ENCODE measurements at places on chromosomes 4 and X.

- no peak for DNase-seq
These were observed 432.7 kb upstream of the PABPC4L start for GRCh38 chr4:134634301-134634700.

DNA sequence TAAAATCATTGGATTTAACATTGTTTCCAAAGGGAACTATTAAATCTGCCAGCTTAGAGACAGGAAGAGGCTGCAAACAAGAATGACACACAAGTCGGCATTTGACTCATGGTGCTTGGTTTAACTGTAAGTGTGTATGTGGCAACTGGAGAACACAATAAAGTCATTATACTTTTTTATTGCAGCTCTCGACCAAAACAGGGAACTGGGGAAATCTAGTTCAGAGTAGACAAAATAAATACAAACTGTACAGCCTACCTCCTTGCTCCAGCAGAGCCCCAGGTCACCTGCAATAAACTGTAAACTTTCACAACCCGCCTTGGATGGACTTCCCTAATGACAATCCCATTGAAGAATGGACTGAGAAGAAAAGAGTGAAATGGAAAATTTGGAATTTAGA lies 24.0 kb downstream of the NPY5R start:
- DNase-seq: no peak

DNA sequence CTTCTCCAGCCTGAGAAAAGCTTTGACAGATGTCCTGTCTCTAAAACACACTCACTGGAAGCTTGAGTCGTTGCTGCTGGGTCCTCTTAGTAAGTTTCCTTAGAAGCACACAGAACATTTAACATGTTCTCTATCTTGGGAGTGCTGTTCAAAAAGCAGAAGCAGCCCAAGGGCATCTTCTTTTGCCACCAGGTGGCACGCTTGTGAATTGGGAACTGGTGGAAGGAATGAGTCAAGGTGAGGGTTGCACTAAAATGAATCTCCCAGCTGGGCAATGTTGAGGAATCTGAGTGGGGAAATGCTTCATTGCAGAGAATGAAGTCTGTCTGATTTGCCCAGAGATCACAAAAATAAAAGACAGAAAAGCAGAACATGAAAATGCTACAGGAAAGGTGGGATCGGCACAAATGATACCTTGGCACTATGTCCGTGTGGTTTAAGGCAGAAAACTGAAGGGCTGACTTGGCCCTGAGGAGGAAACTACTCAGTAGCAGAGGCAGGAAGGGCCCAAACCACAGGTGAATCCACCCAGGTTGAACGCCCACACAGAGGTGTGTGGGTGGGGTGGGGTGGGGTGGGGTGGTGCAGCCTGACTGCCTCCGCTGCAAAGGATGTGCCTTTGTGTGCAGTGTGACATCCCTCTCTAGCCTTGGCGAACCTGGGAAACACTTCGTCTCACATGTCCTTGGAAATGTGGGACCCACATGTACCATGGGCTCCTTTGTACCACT lies 26.0 kb downstream of the KIT start:
- DNase-seq: peak; percentile 17

DNA sequence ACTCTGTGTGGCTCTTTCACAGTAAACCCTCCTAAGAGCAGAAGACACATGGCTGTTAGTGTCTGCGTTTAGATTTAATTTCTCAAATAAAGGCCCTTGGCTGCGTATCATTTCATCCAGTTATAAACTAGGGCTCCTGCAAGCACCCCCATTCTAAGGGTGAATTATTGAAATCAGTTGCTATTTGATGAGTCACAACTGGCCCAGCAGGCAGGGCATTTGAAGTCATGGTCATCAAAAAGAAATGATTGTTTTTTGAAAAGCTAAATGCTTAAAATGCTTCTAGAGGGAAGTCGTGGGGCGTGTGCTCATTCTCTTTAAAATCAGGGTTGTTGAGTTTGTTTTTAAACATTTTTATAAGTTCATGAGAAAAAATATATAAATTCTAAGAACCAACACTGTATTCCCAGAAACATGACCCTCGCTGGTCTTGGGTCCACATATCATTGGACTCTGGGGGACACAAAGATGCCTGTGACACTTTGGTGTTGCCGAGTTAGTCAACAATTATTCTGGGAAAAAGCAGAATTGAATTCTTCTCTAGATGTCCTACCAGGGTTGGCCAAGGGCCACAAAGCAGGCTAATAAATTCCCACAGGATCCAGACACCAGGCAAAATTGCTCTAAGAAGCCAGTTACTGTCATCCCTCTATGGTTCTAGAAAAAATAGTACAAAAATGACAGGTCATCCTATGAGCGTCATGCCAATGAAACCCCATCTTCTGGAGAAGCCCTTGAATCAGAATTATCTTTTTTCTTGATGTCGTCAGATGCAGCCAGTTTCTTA lies 99.5 kb upstream of the MYOZ2 start:
- DNase-seq: no peak

DNA sequence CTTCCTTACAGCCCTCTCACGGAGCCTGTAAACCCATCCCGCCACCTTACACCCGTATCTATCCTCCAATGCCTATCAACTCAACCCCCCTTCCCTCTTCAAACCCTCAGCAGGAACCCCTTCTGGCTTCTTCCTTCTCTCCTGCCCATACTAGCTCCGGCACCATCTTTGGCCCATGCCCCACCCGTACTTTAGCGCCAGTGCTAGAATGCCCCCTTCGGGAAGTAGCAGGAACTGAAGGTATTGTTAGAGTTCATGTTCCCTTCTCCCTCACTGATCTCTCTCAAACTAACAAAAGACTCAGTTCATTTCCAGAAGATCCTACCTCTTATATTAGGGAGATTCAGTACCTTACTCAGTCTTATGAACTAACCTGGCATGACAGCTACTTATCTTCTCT lies 2.7 kb upstream of the UGT2B15 start:
- no peak for DNase-seq

- no peak for DNase-seq
These were observed 127.4 kb upstream of the SFRP2 start for GRCh38 chr4:153916273-153916755.

DNA sequence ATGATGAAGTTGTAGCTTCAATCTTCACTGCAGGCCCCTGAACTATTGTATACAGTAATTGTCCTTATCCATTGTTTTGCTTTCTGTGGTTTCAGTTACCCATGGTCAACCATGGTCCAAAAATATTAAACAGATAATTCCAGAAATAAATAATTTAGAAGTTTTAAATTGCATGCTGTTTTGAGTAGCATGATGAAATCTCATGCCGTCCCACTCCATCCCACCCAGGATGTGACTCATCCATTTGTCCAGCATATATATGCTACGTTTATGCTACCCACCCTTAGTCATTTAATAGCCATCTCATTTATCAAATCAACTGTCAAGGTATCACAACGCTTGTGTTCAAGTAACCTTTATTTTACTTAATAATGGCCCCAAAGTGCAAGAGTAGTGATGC lies 34.5 kb downstream of the IQCM start:
- no peak for DNase-seq

- no peak for DNase-seq
These were observed 31.6 kb downstream of the CDKL5 start for GRCh38 chrX:18457000-18457399.

- no peak for DNase-seq
These were observed 1433.8 kb upstream of the TENM3 start for GRCh38 chr4:180809439-180809838.

GRCh38 chr4:67220861-67221260 lies 324.4 kb downstream of the CENPC start:
- no peak for DNase-seq

DNA sequence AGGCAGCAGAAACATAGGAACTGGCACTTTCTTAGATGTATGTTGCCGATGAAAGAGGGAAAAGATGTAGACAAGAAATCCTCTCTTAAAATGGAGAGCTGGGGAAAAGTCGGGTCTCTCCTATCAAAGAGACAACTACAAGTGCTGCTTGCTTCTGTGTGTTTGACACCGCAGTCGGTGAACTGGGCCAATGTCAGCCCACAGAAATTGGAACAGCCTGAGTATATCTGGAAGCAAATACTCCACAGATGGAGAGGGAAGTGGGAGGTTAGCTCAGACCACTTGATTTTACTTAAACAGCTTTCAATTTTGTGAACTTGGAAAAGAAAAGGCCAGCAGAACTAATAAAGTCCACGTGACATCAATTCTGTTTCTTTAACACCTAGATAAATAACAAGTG lies 230.9 kb upstream of the FAT1 start:
- DNase-seq: no peak

DNA sequence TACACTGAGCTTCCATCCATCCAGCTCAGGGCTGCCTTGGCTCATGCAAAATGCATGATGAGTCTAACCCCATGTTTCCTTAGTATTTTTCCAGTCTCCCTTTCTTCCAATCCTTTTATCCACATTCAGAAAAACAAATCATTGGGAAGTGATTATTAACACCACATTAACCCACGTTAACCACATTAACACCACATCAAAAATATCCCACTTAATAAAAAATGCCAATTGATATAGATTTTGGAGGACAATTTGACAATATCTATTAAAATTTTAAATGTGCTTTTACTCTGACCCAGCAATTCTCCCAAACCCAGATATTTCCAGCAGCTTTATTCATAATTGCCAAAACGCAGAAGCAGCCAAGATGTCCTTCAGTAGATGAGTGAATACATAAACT lies 75.6 kb upstream of the SRD5A3 start:
- no peak for DNase-seq

- no peak for DNase-seq
These were observed 43.4 kb upstream of the ACSL4 start for GRCh38 chrX:109776432-109776831.

DNA sequence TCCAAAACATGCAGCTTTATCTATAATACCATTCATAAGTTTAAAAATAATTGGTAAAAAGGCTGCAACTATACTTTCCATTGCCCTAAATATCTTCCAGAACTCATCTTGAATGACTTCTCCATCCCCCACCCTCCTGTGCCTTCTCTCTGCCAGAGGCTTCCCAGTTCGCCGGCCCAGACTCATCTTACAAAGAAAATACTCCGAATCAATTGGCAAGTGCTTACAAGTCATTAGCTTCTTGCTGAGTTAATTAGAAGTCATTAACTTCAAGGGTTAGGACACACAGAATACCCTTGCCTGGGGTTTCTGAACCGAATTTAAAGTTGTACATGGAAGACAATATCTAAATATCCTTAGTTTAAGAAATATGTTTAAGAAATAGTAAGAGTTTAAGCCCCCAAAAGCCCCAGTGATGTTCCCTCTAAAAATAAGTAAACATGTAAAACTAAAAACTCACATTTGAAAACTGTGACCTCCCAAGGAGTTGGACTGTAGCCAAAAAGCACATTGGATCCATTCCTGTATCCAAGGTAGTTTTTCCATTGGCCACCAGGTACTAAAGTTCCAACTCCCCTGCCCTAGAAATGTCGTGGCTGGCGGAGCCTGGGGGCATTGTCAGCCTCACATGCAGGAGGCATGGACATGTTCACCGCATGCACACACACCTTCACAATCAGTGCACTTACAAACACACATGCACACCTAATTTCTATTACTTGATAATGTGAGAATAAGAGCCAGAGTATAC lies 535.2 kb upstream of the FAT1 start:
- no peak for DNase-seq

- DNase-seq: no peak
These were observed 3.8 kb downstream of the ASMT start for GRCh38 chrX:1618689-1619088.
